ENCODE measurements at places on chromosomes 12 and 14.

- DNase-seq = no peak
These were observed 52.3 kb downstream of the POLR3B start for GRCh38 chr12:106409878-106410277.

GRCh38 chr14:52790756-52791222, 618 bp downstream of the GNPNAT1 start:
- no peak for DNase-seq

- DNase-seq = no peak
These were observed 32.2 kb downstream of the MIA2 start for GRCh38 chr14:39265806-39266524.

DNA sequence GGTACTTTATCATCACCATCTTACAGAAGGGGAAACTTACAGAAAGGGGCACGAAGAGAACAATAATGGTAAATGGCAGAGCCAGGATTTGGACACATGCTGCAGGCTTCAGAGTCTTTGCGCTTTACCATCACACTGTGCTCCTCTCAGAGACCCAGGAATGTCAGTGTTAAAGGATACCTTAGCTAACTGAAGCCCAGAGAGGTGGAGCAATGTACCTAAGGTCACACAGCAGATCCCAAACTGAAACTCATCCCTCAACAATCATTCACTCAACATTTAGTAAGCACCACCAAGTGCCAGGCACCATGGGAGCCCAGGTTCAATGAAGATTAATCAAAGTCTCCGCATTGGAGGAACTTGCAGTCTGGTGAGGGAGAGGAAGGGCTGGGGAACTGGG, 8.0 kb upstream of the KRT78 start:
- no peak for DNase-seq

- DNase-seq = no peak
These were observed 30.6 kb upstream of the BTBD6 start for GRCh38 chr14:105217774-105218173.

GRCh38 chr14:93286212-93286890, 46.5 kb downstream of the BTBD7 start:
- DNase-seq = no peak

- no peak for DNase-seq
These were observed 75.0 kb downstream of the FOXN3 start for GRCh38 chr14:89342049-89342448.

- no peak for DNase-seq
These were observed 10.5 kb upstream of the ZDHHC22 start for GRCh38 chr14:77151918-77152588.

- peak; percentile 30 for DNase-seq
These were observed 26.3 kb downstream of the CMA1 start for GRCh38 chr14:24481622-24482324.

GRCh38 chr12:22700106-22700505, 75.1 kb downstream of the ETNK1 start:
- DNase-seq = no peak

- DNase-seq = no peak
These were observed 111.0 kb upstream of the GSC start for GRCh38 chr14:94880876-94881275.

GRCh38 chr14:75310295-75311111, 31.9 kb downstream of the FOS start:
- no peak for DNase-seq
